Frontal cortex (tissue), 4 donors: ENCODE measurements at places on chromosomes 12 and 14.

DNA sequence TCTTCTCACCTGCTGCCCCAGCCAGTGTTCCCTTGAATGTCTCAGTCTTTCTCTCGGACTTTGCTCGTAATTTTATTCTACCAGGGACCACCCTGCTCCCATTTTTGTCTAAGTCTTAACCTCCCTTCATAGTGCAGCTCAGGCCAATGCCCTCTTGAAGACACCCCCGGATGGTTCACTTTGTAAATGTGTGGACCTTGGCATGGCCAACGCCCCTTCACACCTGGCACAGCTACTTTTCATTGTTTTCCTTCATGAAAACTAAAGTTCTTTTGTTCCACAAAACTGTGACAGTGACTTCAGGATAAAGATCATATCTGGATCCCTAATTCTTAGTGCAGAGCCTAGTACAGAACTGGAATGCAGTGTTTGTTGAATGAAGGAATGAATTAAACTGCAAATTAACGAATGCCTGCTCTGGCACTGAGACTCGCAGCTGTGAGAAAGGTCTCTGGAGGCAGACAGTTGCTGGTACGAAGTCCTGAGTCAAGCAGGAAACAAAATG is 3.5 kb upstream of the RNASE4 start:
- no peak for DNase-seq

- no peak for DNase-seq
Observed at GRCh38 chr12:97912943-97913342, 450.3 kb downstream of the RMST start.

DNA sequence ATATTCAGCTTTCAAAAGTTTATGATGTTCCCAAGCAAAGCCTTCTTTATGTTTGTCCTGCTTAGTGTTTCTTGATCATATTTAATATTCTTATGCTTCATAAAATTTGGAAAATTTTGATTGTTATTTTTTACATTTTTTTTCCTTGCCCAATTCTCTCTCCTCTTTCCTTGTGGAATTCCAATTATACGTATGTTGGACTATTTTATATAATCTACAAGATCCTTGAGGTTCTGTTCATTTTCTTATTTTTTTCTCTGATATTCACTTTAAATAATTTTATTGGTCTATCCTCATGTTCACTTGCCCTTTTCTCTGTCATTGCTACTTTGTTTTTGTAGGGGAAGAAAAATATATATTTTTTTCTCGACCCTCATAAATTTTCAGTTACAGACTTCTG is 167.7 kb downstream of the DYRK2 start:
- DNase-seq, result no peak

- no peak for DNase-seq
Observed at GRCh38 chr14:68444449-68445168, 348.3 kb downstream of the ZFP36L1 start.

DNA sequence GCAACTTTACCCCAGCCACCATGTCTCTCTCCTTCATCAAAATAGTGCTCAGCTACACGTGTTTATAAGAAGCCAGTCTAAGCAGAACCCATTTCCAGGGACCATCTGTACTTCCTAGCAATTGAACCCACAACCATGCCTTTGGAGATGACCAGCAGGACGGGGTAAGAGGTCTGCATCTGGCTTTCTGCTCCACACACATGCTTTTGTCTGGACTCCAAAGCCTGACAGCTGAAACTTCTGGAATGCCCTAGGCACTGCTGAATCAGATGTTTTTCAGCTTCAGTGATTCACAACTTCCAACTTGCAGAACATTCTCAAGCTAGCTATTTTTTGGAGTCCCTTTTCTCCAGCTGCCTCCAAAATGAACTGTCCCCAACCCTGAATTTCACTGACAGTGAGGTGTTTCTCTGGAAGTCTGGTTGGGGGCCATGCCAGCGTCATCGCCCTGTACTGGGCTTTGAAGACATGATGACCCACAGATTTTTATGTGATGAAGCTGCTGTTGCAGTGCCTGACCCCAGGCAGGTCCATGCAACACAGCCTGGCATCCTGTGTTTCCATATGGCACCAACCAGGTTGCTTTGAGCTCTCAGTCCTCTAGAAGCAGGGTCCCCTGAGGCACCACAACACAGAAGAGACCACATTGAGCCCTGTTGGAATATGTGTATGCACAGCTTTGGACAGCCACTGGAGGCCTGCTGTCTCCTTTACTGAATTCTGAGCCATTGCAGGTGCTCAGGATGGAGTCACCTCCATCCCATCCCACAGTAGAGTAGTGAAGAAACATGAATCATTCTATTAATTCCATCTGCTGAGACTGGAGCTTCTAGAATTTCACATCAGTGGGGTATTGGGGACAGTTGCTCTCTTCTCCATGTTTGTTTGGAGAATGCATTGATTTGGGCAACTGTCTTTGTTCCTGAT is 80.2 kb downstream of the NUAK1 start:
- no peak for DNase-seq

- DNase-seq, result no peak
Observed at GRCh38 chr12:89966495-89967240, 258.0 kb upstream of the ATP2B1 start.

- DNase-seq, result no peak
Observed at GRCh38 chr12:104604070-104604994, 147.6 kb downstream of the CHST11 start.

DNA sequence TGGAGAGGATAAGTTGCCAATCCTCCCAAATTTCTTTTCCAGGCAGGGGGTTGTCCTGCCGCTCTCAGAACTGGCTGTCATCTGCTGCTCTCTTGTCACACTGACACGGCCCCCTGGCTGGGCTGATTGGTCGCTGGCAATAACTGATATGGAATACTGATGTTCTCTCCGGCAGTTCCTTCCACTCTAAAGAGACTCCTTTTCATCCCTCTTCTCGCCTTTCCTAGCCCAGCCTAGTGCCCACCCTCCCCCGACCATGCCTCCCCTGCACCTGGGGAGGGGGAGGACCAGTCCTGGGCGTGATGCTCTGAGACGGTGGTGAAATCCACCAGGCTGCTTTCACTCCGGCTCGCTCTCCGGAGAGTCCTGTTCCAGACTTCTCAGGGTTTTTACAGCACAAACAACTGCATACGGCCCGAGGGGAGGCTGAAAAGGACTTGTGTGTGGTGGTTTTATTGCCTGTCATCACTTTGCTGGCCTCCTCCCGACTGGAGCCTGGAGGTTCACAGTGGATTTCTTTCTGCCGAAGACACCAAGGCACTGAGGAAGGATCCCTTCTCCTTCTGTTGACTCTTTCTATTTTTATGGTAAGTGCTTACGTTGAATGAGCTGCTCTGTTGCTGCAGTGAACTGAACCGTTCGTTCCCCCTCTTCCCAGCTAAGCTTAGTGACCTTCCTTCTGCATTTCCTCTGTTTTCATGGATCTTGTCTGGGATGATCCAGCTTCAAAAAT is at the start of gene ANO4:
Gene ANO4 (plus strand): TSS at position 336 of the 733 bp plus-strand sequence. CDS start 107,010 bp downstream, outside the sequence.
- no peak for DNase-seq

GRCh38 chr14:20610002-20610765 is 19.0 kb upstream of the RNASE12 start:
- peak; percentile 71 for DNase-seq

DNA sequence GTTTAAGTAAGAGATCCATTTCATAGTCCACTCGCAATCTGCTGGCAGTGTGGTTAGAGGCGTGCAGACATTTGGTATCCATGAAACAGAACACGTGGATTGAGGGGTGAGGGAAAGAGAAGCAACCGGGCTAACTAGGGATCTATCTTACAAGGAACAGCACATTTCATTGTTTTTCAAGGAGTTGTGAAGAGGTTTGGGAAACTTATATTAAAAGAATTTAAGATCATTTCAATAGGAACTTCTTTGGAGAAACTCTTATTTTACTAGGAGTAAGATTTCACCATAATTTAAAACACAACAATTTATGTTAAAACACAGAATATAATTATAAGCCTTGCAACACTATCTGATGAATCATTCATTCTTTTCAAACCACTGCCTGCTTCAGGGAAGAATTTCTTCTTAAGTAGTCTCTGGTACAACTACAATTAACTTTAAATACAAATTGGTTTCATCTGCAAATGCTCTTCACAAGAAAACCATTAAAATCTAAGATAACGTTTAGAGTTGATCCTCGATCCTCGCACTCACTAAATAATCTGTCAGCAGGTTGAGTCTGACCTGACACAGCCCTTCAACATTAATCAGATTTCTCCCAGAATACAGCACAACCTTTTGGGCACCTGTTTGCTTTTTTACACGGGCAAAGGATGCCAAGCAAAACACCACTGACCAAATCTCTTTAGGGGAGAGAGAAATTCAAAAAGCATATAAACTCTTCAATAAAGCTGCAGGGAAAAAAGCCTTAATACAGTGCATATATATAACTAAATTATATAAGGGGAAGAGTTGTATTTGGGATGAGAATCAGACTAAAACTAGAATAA is 27.3 kb downstream of the PPTC7 start:
- DNase-seq, result no peak

DNA sequence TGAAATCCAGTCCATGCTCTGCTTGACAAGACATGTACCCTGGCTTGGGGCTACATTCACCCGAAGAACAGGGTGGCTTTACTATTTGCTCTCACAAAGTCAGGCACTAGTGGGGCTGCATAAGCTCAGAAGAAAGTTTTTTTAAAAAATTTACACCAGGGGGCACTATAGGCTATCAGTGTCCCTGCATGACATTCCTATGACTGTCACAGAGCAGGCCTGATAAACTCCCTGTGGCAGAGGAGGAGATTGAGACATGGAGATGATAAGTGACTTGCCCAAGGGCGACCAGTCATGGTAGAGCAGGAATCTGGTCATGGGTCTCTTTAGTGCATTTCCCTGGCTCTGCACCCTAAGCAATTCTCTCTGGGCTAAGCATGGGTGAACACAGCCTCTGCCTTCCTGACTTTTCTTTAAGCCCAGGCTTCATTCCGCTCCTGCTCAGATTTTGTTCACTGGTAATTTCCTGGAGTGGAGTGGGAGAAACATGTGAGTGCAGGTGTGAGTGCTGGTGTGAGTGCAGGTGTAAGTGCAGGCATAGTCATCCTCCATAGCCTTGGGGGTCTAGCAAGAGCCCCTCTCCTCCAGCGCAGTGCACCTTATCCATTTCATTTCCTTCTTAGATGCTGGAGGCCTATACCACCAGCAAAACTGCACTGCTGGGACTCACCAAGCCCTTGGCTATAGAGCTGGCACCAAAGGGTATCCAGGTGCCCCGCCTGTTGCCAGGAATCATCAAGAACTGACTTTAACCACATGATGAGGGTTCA is 91.6 kb downstream of the DHRS2 start:
- peak; percentile 48 for DNase-seq

DNA sequence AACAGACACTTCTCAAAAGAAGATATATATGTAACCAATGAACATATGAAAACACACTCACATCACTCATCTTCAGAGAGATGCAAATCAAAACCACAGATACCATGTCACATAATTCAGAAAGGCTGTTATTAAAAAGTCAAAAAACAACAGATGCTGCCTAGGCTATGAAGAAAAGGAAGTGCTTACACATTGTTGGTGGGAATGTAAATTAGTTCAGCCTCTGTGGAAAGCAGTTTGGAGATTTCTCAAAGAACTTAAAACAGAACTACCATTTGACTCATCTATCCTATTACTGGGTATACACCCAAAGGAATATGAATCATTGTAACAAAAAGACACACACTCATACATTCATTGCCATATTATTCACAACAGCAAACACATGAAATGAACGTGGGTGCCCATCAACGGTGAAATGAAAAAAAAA is 35.1 kb downstream of the EIF2S3B start:
- no peak for DNase-seq

GRCh38 chr12:45304514-45305178 is 88.8 kb downstream of the ANO6 start:
- DNase-seq, result no peak

- no peak for DNase-seq
Observed at GRCh38 chr14:70660967-70661893, 19.5 kb downstream of the TTC9 start.

DNA sequence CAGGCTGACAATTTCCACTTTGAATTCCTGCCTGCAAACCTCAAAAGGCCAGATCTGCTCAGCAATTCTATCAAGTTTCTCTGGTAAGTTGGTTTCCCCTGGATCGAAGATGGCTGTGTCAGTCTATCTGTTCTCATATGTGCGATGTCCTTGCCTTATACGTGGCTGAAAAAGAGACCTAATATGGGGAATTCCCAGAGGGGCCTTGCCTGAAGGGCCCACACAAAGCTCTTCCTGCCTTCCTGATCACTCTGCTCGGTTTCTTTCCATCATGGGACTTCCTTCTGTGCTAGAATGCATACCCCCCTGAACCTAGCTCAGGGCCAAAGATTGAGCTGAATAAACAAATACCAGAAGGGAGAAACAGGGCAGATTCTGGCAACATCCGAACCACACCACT is 13.2 kb downstream of the TCL1B start:
- no peak for DNase-seq
